ENCODE measurements at places on chromosomes 16 and 17. TPM values are rescaled to one million over a fixed set of nuclear protein-coding genes. Genes with fewer than 3 reads are reported as not detected.

DNA sequence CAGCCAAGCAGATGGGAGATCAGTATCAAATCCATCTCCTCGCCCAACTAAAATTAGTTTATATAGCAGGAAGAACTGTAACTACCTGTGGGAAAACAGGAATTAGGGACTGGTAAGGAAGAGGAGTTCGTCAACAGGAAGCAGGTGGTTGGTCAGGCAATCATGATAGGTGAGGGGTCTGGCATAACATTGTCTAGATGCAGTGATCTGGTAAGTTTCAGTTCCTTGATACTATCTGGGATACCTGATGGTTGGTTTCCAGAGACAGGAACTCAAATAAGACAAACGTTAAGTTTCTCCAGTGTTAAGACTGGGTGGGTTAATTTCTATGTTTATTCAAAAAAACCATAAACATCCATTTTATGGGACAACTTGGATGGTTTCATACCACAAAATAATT, 53.8 kb downstream of the CEP112 start:
- ATAC-seq, result no peak

The ZNF469 gene
- 0.24 TPM for total RNA-seq

GRCh38 chr16:54318941-54319340, 32.4 kb upstream of the IRX3 start:
- no peak for ATAC-seq

The VAT1L gene
- total RNA-seq, result 0.08 TPM

- no peak for ATAC-seq
Measured at GRCh38 chr16:65120831-65121721, 787 bp downstream of the CDH11 start.

The CISD3 gene
- 28.6 TPM for total RNA-seq

GRCh38 chr16:11211977-11212797, 43.8 kb downstream of the SOCS1 start:
- peak; percentile 16 for ATAC-seq

DNA sequence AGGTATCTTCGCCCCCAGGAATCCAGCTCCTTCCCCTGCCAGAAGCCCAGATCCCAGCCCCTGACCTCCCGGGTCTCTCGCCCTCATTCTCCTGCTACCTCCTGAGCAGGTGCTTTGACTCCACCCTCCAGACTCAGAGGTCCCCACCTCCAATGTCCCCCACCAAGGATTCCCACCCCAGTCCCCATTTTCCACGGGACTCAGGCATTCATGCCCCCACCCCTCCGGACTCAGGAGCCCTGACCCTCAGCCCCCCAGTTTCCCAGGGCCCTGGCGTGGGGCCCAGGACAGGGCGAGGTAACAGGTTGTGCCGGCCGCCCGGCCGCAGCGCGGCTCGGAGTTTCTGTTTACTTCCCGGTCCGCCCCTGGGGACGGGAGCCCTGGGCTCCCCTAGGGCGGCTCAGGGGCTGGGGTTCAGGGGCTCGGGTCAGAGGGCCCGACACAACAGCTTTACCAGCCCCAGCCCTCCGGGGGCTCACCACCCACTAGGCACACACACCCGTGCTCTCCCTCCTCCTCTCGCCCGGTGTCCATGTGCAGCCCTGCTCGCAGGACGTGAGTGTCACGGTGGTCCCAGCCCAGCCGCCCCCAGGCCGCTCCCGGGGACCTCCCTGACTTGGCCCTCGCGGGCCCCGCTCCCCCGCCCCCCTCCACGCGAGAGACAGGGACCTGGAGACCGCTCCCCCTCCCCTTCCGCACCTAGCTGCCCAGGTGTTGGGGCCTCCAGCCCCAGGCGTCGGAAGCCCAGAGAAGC, 595 bp downstream of the BICDL2 start:
- peak; percentile 70 for ATAC-seq

DNA sequence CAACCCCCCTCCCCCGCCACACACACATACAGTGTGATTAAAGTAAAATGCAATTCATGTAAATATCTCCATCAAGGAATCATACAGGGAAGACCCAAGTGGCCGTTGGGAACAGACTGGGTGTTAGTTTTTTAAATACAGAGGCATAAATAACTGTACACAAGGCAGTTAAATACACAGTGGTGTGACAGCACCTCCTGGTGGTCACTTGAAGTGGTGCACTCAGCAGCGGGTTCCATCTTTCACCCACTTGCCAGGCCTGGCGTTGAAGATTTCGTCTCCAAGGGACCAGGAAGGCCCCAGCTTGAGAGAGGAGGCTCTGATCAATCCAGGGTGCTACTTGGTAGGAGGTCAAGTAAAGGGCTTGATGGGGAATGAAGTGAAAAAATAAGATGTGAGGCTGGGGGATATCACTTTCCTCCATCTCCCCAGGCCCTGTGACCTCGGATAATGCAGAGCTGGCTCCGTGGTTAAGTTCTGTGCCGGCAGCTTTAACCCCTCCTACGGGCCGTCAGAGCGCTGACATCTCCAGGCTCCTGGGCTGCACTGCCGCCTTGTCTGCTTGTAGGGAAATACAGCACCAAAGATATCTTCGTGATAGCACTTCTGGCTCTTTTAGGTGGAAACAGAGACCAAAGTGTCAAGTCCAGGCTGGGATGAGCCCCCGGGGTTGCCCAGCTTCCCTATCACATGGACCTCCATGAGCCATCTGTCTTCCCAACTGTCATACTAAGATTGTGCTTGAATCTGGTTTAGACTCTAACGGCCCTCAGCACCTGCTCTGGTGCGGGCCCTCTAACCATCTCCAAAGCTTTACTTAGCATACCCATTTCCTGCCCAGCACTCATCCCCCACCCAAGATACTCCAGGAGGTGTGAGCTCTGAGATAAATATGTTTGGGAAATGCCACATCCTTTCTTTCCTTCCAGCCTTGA, 20.7 kb downstream of the LGALS9 start:
- ATAC-seq, result peak; percentile 68

DNA sequence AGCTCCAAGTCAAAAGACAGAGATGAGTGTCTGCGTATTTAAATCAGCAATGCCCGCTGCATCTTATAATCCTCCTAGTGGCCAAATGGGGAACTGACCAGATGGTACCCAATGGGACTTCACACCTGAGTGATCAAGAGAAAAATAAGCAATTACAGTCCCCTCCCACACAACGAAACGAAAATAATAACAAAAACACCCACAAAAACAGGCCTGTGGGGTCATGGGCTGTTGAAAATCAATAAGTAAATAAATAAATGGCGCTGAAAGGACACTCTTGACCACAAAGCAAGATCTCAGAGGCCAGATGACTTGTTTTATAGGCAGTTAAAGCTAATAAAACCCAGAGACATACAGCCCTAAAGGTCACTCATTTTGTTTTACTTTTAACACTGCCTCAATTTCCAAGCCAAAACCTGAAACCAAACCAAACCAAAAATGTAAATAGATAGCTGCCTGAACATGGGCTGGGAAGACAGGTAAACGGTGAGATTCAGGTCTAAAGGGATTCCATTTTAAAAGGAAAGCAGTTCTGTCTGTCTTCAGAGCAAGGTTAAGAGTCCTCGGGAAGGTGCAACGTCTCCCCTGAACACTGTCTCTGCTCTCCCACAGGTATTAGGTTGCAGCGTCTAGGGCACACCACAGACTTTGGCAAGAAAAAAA, 1.3 kb downstream of the ZNF821 start:
- peak; percentile 71 for ATAC-seq

GRCh38 chr16:22671301-22672076, 142.5 kb upstream of the HS3ST2 start:
- ATAC-seq, result no peak

GRCh38 chr16:88353691-88354090, 29.1 kb upstream of the ZNF469 start:
- ATAC-seq, result no peak

DNA sequence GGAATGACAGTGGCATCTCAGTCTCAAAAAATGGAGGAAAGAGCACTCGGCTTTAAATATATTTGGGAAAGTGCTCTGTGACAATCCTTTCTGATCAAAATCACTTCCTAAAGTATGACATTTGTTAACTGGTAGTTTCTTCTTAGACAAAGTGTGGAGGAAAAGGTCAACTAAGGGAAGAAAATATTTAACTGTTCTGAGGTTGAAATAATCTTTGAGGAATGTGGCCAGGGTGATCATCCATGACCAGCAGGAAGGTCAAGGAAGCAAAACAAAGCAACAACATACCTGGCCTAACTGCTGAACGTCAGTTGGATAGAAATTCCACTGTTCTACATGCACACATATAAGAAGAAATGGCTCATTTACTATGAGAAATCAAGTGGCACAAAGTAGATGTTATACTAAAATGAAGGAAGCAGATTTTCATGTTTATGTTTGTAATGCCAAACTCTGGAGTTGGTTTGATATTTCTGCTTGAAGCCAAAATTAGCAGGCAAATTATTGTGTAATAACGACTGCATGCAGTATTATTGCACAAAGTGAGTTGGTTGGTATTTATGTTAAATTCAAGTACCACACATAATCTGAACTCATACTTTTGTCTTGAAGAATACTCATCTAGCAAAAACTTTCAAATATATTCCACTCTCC, 87.3 kb upstream of the CORO6 start:
- no peak for ATAC-seq

GRCh38 chr16:27315333-27316037, 1.7 kb downstream of the IL4R start:
- ATAC-seq, result peak; percentile 74

GRCh38 chr17:42692489-42692888, 10.2 kb downstream of the CNTNAP1 start:
- no peak for ATAC-seq

The FAAP100 gene
- 16.3 TPM for total RNA-seq

GRCh38 chr16:28897826-28898225, 19.5 kb downstream of the ATP2A1 start:
- no peak for ATAC-seq

DNA sequence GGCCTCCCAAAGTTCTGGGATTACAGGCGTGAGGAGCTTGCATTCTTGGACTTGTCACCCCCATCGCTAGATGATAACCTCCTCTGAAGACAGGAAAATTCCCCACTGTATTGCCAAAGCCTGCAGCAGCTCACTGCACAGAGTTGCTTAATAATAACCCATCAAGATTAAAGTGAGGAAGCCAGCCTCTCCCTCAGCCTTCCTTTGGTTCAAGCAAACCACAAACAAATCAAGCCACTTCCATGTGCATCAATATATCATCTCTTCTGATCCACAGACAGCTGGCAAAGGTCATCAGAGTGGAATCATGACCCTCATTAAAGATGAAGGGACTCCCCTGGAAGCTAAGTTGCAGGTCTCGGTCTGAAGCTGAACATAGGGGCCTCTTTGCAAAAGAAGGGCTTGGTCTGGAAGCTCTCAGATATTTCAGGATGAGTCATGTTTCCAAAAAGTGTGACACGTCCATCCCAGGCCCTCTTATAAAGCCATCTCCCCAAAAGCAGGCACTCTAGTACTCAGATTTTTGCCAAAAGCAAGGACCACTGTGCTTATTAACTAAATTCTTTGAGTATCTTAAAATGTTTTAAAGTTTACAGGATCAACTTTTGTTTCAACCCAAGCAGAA, 4.8 kb downstream of the EMP2 start:
- no peak for ATAC-seq

GRCh38 chr17:64390044-64390443, 616 bp downstream of the PECAM1 start:
- ATAC-seq, result no peak

GRCh38 chr16:65532258-65532657, 410.4 kb upstream of the CDH11 start:
- no peak for ATAC-seq

DNA sequence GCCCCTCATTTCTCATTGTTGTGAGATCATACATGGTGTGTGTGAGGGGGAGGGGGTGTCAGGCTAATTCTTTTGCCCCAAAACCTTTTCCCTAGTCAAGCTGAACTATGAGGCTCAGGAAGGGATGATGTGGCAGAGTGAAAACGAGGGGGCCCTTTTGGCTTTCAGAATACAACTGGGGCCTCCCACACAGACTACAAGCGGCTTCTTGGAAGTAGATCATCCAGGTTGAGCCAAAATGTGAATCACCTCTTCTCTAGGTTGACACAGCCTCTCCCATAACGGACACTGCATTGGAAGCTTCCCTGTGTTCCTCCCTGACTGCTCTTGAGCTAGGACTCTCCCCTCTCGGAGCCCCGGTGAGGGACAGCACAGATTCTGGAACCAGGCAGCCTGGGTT, 2.3 kb upstream of the ALKBH5 start:
- peak; percentile 2 for ATAC-seq

GRCh38 chr17:44200478-44201155, 933 bp upstream of the ATXN7L3 start:
- peak; percentile 0 for ATAC-seq

DNA sequence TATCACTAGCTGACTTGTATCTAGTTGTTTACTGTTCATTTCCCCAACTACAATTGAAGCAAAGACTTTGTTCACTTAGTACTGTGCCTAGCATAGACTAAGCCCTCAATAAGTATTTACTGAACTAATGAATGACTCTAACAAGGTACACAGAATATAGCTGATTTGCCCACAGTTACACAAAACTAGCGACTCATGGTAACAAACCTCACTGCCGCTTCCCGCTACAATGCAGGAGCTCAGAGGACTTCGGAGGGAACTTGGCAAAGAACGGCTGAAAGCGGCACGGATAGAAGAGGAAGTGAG, 524 bp downstream of the EFTUD2 start:
- no peak for ATAC-seq

DNA sequence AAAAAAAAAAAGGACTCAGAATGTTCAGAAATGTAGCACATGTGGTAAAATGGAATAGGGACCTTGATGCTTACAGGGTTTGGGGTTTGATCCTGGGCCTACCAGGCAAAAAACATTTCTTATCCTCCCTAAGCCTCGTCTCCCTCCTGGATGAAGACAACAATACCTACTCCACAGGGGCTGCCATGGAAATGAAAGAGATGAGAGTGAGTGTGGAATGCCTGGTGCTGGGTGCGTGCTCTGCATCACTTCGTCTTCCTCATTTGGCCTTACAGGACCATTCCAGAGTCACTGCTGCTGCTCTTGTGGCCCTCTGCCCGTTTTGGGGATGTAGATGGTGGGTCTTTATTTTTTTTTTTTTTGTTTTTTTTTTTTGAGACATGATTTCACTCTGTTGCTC, 692.9 kb upstream of the EEF2KMT start:
- ATAC-seq, result no peak

- no peak for ATAC-seq
Measured at GRCh38 chr17:68768804-68769203, 167.6 kb upstream of the FAM20A start.
